ENCODE measurements at places on chromosomes 2 and 18.

- no peak for DNase-seq
These were observed 58.4 kb upstream of the REL start for GRCh38 chr2:60822987-60823386.

DNA sequence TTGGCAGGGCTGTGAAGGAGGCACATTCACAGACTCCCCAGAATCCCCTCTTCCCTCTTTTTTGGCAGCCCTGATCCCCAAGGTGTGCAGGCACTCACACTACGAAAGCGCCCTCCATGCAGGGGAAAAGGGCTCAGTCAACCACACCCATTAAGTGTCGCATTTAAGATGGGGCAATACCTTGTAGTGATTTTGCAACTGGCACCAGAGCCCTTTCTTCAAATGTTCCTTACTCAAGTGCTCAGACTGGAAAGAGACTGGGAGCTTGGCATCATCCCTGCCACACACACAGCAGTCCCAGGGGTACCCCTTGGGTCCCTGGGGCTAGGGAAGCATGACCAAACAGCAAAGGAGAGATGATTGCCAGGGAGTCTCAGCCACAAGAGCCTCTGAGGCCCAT lies 190.1 kb downstream of the HAUS1 start:
- no peak for DNase-seq

DNA sequence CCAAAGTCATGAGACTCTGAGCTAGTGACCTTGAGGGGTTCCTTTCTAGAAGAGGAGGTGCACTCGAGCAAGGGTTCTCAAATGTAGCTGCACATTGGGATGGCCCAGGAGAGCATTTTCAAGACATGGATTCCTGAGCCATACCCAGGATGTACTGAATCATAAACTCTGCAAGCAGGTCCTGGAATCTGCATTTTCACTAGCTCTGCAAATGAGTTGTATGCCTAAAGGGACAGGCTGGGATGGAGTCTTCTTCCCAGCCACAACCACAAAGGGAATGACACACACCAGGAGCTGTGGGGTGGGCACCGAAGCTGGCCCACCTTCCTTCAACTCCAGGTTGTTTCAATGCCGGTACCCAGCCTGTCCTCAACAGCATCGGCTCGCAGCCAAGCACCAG lies 90.6 kb downstream of the GALNT14 start:
- no peak for DNase-seq

- DNase-seq: no peak
These were observed 307.3 kb upstream of the CNTNAP5 start for GRCh38 chr2:123717636-123718334.

DNA sequence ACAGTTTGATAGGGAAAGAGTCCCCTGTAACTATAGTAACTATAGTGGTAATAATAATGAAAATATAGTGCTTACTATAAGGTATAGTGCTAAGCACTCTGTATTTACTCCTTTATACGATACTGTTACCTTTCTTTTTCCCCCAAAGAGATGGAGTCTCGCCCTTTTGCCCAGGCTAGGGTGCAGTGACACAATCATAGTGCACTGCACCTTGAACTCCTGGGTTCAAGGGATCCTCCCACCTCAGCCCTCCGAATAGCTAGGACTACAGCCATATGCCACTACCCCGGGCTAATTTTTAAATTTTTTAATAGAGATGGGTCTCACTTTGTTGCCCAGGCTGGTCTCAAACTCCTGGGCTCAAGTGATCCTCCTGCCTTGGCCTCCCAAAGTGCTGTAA lies 34.6 kb downstream of the EML4 start:
- no peak for DNase-seq

DNA sequence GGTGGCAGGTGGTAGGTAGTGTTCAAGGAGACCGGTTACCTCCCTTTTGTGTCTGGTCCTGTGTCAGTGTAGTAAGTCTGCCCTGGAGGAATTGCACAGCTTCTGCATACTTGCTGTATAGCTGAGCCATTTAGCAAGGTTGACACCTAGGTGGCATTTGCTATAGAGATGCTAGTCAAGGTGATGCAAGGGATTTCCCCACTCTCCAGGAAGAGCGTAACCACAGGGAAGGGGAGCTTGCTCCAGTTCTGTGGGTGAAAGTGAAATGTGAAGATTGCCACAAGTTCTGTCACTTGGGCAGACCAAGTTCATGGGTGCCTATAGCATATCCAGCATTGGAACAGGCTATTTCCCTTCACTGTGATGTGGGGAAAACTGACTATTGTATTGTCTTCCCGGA lies 28.1 kb downstream of the NAT8 start:
- no peak for DNase-seq

DNA sequence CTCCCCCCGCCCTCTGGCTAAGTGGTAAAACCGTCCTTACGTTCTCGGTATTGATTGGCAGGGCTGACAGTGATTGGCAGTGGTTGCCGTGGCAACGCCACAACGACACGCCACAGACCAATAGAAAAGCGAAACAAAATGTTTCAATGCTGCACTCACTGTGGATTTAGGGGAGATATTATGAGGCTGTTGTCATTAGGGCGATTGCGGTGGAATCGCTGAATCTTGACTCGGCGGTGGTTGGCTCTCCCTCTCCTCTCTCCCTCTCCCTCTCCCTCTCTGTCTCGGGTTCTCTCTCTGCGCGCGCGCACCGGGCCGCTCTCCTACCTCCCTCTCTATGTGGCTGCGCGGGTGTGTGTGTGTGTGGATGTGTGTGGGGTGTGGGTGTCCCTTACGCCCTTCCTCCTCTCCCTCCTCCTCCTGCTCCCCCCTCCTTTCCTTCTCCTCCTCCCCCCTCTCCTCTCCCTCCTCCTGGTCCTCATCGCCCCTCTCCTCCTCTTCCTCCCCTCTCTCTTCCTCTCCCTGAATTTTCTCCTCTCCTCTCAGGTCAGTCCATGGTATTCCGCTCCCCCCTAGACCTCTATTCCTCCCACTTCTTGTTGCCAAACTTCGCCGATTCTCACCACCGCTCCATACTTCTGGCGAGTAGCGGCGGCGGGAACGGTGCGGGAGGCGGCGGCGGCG lies at the start of gene SIX3:
Gene SIX3, plus strand, starts transcription at position 152 of the 684 bp plus-strand sequence. Its CDS starts 403 bp downstream, at position 555.
- DNase-seq: no peak

DNA sequence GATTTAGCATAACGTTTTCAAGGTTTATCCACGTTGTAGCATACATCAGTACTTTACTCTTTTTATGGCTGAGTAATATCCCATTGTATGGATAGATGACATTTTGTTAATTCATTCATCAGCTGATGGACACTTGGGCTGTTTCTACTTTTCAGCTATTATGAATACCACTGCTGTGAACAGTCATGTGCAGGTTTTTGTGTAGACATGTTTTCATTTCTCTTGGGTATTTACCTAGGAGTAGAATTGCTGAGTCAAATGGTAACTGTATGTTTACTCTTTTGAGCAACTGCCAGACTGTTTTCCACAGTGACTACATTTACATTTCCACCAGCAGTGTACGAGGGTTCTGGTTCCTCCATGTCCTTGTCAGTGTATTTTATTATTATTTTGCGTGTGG lies 33.9 kb downstream of the COX7A2L start:
- DNase-seq: no peak

DNA sequence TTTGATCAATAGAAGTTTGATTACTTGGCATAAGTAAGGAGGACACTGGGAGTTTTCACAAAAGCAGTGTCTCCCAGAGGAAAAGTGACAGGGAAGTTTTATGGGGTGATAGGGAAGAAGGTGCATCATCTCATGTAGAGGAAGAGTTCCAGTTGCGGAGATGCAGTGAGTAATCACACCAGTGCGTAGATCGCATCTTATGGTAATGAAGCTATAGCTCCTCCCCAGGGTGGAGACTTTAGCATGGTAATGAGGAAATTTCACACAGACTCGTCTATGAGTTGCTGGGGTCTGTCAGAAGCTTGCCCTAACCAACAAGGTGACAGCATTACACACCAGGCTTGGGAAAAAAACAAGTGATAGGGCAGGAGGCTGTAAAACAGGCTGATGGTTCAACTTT lies 49.0 kb downstream of the KYNU start:
- no peak for DNase-seq
